Parietal lobe (tissue), 2 donors: ENCODE measurements at places on chromosomes 11 and 22. TPM values are rescaled to one million over a fixed set of nuclear protein-coding genes. Genes with fewer than 3 reads are reported as not detected.

Gene SCGB1C1
- not detected for total RNA-seq

Gene TECTA
- 8.1 TPM for total RNA-seq

Gene MS4A7
- 1.9 TPM for total RNA-seq

Gene OR52A1
- not detected for total RNA-seq

Gene GGT5
- total RNA-seq, result 1.3 TPM

Gene SCUBE2
- total RNA-seq, result 7.2 TPM

Gene HBB
- 141 TPM for total RNA-seq

Gene RBFOX2
- 677 TPM for total RNA-seq
